Activated T-cell treated with anti-CD3 and anti-CD28 coated beads for 48 hours (primary cell): ENCODE measurements at places on chromosomes 4 and X.

DNA sequence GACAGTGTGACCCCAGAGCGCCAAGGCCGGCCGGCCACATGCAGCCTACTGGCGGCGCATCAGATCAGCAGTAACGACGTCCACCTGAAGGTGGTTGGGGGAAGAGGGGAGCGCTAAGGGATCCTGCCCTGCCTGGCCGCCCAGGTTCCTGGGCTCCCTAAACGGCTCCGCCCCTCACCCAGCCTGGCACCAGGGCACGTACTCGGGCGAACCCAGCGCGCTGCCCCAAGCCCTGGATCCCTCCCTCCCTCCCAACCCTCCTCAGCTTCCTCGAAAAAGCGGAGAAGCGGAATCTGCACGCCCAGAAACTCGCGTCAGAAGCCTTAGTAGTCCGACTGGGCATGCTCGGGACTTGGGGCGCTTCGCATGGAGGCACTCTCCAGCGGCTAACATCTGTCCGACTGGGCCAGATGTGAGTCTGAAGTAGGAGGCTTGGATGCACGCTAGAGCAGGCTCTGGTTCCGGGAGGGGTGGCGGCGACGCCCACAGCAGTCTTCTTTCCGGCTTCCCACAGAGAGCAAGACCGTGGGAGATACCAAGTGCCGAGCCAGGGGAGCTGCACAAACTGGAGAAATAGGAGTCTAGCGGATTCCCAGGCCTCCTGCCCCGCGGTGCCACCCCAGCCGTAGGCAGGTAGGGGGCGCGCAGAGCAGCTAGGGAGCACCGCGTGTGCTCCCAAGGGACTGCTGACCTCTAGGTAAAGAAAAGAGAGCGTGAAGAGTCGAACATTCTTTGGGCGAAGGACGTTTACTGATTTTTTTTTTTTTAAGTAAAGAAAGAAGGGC is 114.3 kb upstream of the TEX13C start:
- no peak for DNase-seq

GRCh38 chrX:12751887-12752286 is 39.3 kb upstream of the PRPS2 start:
- no peak for DNase-seq

DNA sequence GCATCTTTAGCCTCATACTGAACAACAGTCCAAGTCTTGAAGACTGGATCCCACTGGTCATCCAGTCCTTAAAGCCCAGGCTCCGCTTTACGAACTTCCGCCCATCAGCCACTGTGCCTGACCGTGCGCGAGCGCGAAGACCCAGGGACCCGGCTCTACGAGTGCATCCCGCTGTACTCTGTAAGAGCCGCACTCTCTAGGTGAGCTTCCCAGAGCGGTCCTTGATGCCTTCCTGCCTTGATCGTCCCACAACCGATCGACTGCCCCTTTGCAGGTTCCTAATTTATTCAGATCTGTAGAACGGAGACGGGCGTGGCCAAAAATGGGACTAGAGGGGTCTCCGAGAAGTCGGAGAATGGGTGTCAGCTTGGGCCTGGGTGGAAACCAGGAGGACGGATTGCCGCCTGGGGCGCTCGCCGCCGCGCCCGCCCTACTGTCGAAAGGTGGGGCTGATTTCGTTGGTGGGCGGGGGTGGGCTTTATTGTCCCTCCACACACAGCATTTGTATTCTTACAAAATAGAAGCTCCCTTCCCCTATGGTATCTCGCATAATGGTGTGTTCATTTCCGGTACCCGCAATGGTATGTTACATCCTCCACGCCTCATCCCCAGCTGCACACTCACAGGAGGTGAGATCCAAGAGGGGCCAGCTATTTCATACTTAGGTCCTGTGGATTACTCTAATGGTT is 42.3 kb upstream of the FAM156A start:
- no peak for DNase-seq

DNA sequence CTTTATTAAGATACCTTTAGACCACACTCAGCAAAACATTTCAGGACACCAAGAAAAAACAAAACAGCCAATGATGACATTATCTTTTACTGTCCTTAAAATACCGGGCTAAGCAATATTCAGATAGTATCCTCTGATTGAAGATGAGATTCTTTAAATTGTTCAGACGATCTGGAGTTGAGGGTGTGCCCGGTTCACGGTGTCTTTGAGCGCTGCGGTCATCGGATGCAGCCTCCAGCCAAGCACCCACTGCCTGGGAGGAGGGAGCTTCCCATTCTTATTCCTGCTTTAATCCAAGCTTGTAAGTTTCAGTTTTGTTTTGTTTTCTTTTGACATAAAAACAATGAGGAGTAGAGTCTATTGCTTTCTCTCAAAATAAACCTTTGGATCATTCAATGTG is 14.1 kb downstream of the FAM149A start:
- DNase-seq: no peak

DNA sequence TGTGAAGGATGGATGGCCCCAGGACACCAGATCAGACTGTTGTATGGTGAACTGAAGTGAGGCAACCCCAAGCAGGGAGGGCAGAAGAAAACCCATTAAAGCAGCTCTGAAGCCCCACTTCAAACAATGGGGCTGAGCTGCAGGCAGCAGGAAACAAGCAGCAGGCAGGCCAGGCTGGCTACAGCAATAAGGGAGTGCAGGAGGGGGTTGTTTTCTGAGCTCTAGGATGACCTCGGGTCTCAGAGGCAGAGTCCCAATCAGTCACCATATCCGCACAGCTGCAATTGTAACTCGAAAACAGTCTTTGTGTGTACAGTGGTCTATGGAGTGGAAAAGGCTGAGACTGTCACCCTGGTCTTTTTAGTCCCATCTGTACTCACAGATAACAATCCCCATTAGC is 90.4 kb downstream of the COL4A6 start:
- DNase-seq: no peak

GRCh38 chr4:39365360-39365759 is 802 bp downstream of the RFC1 start:
- no peak for DNase-seq

- peak; percentile 30 for DNase-seq
Measured at GRCh38 chr4:143773998-143774895, 73.8 kb upstream of the FREM3 start.

- no peak for DNase-seq
Measured at GRCh38 chr4:165872461-165873297, at the start of gene TLL1. TLL1 (plus strand) TSS chr4:165873237; CDS start chr4:165873905, 668 bp downstream.

- DNase-seq: no peak
Measured at GRCh38 chr4:96383349-96383748, 543.5 kb downstream of the PDHA2 start.

DNA sequence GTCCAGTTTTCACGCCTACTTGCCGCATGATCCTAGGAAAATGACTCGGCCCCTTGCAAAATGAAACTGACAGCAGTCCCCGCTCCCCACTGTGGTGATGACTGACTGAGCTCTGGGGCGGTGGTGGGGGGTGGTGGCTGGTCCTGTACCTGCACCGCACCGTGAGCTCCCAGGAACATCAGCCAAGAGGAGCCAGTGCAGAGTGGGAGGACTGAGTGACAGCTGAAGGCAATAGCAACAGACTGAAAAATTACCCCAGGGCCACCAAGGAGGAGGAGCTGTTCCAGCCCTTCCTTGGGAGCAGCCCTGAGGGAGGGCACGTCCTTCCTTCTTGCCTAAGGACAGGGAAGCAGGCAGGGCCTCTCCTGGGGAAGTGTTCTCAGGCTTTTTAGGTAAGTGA is 2.4 kb upstream of the C4orf50 start:
- DNase-seq: no peak

DNA sequence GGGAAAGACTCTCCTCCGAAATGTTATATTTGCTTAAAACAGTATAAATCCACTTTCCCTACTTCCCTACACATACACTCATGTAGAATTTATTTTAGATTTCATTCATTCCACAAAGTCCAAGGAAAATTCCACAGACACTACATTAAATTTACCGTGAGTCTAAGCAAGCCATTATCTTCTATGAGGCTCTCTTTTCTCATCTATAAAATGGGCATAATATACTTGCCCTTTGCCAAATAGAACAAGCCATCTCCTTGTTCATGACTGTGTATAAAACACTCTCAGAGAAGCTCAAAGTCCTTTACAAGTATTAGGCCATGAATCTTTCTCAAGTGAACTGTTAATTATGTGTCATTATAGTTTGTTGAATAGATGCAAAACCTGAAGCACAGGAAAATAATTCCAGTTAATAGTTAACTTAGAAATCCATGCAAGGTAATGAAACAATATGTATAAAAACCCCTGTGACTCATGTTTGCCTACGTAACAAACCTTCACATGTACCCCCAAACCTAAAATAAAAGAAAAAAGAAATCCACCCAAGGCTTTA is 10.7 kb downstream of the TEC start:
- DNase-seq: no peak

DNA sequence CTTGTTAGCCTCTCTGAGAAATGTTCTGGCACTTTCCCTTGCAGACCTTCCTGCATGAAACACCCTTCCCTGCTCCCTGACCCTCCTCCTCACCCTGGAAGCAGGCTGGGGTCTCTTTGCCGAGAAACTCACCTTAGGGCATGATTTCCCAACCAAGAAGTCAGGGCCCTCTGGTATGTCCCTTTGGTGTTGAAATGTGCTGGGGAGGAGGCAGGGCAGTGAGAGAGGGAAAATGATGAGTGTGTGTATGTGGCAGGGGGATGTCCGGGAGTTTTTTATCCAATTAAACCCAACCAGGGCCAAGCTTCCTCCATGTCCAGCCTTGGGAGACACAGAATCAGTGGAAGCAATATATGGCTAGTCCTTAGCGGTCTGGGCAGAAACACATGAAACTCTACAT is 5.1 kb downstream of the ELF4 start:
- DNase-seq: no peak

DNA sequence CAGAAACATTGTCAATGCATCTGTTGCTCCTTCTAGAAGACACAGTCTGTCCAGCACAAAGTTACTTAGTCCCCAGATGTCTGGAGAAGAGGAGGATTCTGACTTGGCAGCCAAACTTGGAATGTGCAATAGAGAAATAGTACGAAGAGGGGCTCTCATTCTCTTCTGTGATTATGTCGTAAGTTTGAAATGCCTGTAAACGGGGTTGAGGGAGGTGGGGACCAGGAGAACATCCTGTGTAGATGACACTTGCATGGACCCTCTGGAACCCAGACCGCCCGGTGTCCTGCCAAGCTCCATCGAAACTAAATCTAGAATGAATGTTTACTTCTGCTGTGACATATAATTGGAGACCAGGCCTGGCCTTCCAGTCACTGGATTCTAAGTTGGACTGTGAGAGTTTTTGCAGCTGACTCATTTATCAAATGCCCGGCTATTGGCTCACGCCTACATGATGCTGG is 45.0 kb upstream of the MSANTD1 start:
- no peak for DNase-seq

GRCh38 chr4:8913121-8913857 is 41.6 kb upstream of the HMX1 start:
- DNase-seq: no peak

DNA sequence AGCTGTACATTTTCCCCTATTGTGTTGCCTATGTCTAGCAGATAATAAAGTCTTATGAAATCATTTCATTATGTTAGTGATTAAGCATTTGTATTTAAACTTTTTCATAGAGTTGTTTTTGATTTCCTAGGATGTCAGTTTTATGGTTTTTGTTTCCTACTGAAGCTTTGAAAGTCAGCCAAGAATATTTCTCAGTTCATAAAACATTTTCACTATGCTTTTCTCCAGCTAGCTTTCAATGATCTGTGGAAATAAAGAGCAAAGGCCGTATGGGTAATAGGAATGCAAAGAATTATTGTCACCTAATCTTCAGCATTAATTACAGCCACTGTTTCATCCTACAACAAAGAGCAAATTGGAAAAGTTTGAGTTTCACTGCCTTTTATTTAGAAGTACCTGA is 145.7 kb upstream of the NUDT6 start:
- DNase-seq: no peak

DNA sequence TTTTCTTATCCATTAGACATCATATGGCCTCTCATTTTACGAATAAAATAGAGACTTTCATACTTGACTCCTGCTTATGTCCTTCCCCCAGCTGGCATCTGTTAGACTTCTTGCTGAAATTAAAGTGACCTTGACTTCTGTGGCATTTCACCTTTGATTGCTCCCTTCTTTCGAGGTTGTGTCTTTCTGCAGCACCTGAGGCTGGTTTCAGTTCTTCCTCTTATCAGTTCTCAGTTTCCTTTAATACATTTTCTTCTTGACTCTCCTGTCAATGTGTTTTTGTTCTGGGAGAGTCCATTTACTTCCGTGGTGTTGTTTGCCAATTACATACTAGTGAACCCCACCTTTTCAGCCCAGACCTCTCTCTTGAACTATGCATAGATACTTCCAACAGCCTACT is 81.6 kb downstream of the RBPJ start:
- no peak for DNase-seq

DNA sequence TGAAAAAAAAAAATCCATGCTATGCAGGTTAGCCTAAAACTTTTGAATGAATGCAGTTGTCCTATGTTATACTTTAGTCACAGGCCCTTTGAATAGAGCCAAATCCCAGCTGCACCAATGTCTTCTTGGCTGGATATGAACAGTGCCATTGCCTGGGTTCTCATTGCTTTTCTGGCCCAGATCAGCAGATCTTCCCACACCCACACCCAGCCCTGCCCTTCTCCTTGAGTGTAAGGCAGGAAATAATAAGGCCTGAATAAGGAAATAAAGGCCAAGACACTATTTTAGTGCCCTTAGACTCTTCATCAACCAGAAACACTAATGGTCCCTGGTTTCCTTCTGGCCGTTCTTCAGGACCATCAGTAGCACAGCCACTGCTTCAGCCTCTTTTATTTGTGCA is 66.6 kb downstream of the USP38 start:
- no peak for DNase-seq

GRCh38 chr4:107999932-108000539 is 10.3 kb downstream of the HADH start:
- DNase-seq: no peak

- DNase-seq: no peak
Measured at GRCh38 chrX:41796577-41796976, 72.6 kb downstream of the GPR82 start.

- DNase-seq: no peak
Measured at GRCh38 chr4:107035819-107036583, at the start of gene DKK2. DKK2 (minus strand) TSS chr4:107036313; CDS start chr4:107035591, 722 bp downstream.
